ENCODE measurements at places on chromosomes 3 and 15.

DNA sequence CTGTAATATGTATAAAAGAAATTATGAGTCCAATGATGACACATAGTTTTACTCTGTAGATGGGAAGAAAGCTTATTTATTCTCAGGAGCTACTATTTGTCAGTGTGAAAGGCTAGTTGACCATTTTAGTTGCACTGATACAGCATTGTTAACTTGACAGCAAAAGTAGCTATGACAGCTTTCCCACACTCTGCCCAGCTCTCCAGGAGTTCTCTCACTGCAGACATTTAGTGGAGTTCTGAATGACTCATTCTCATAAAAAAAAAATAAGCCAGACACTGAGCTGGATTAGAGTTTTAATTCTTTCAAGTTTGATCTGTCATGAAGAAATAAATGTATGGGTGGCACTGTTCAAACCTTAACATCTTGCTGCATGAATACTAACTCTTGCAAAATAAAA, 77.2 kb upstream of the CFAP20DC start:
- no peak for DNase-seq

DNA sequence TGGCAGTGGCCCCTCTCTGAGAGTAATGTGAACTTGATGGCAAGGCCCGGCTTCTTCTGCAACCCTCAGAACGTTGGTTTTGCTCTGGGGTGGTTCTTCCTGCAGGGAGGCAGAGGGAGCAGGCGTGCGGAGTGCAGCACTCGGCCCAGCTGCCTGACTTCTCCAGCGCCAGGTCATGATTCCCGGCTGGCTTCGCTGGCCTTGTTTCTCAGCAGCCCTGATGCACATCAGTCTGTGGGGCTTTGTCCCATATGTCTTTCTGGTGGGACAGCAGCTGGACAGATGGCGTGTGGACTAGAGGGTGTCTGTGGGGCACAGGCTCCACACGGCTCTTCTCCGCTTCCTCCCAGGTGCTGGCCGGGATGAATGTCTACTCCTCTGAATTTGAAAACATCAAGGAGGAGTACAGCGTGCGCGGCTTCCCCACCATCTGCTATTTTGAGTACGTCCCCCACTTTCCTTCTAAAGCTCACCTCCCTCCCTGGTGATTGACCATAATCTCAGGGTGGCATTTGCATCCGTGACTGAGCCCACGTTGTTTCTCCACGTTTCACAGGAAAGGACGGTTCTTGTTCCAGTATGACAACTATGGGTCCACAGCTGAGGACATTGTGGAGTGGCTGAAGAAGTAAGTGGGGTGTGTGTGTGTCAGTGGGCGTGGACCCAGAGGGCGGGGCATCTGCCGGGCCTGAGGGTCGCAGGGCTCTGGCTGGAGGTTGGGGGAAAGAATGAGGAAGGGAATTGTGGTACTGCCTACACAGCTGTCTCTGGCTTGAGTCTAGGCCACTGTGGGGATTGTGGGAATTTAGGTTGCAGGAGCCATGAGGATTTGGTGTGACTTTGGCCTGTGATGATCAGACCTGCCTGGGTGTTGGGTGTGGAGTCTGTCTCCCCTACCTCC, 57.1 kb downstream of the PDIA5 start:
- DNase-seq: no peak

GRCh38 chr15:64842096-64842939, 603 bp downstream of the PLEKHO2 start:
- DNase-seq: peak; percentile 18

DNA sequence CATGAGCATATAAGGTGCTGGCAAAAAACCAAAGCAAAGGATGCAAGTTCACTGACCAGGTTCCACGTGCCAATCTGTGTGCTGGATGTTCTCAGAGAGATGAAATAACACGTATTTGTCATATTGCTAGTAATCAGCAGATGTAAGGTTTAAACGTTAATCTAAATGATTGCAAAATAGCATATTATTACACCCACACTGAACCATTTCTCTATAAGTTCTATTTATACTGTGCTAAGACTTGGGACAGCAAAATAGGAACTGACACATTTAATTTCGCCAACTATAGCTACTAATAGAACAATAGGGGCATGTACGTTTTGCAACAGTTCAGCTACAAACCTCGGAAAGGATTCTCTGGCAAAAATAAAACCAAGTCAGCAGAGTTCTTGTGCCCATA, 350.3 kb upstream of the ZNF385D start:
- DNase-seq: no peak

GRCh38 chr3:160401291-160402095, 2.0 kb downstream of the SMC4 start:
- peak; percentile 46 for DNase-seq

GRCh38 chr15:93289941-93290617, 201.1 kb upstream of the RGMA start:
- peak; percentile 69 for DNase-seq

DNA sequence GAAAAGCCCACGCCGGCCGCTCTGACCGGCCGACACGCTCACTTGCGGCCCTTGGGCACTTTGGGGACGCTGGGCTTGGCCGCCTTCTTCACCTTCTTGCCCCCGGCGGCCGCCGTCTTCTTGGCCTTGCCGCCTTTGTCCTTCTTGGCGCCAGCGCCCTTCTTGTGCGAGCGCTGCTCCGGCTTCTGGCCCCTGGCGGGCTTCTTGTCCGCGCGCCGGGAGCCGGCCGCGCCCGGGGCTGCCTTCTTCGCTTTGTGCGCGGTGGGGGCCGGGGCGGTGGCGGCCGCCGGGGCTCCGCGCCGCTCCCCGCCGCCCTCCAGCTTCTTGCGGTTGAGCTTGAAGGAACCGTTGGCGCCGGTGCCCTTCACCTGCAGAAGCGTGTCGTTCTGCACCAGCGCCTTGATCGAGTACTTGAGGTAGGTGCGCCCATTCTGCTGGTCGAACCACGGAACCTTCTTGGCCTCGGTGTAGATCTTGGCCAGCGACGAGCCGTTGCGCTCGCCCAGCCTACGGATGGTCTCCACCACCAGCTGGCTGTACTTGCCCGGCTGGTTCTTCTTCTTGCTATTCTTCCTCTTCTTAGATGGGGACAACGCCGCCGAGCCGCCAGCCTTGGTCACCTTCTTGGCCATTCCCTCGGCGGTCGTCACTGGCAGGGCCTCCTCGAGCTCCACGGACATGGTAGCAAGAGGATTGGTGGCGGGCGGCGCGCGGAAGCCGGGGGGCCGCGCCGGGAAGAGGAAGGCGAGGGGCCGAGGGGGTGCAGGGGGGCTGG, 36.7 kb downstream of the HMCES start:
- peak; percentile 80 for DNase-seq

DNA sequence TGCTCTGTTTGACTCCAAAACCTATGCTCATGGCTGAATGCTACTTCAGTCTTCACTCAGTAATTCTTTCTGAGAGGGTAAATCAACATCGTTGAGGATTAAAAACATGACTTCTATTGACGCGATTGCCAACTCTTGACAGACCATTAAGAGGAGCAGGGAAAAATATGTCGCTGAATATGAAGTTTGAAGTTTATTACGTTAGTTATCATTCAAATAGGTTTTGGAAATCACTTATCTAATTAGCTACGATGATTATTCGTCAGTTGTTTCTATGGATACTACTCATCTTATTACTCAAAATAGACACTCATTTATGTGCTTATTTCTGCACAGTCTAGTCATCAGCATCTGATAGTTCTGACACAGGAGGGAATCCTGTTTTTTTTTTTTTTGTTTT, 279.2 kb upstream of the TBL1XR1 start:
- no peak for DNase-seq

- DNase-seq: no peak
These were observed 46.9 kb upstream of the CHD2 start for GRCh38 chr15:92853222-92853621.

- no peak for DNase-seq
These were observed 324.1 kb downstream of the SQOR start for GRCh38 chr15:45958924-45959323.

DNA sequence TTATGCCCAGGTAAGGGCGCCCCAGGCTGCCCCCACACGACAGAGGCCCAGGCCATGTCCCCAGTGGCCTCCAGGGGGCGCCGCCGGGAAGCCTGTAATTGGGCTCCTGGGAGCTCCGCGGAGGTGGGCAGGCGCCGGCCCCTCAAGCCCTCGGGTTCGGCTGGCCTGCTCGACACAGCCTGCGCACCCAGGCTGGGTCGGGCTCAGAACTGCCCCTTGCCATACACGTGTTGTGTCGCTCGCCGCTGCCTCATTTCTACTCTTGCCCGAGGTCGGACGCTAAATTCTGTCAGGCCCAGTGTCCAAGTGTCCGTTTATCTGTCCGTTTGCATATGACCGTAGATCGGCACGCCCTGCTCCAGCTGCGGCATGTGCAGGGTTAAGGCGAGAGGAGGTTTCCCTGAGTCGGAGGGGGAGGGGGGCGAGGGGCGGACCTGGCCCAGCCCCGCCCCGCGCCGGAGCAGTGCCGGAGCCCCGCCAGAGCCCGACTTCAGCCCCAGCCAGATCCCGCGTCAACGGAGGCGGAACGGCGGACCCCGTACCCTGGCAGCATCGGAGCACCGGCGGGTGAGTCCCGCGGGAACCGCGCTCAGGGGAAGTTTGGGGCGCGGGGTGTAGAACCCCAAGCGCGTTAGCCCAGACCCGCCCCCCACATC, at the start of gene KLHDC8B:
KLHDC8B (plus strand) TSS at position 480 of the 656 bp plus-strand sequence. CDS start 1,172 bp downstream, outside the sequence.
- peak; percentile 69 for DNase-seq

DNA sequence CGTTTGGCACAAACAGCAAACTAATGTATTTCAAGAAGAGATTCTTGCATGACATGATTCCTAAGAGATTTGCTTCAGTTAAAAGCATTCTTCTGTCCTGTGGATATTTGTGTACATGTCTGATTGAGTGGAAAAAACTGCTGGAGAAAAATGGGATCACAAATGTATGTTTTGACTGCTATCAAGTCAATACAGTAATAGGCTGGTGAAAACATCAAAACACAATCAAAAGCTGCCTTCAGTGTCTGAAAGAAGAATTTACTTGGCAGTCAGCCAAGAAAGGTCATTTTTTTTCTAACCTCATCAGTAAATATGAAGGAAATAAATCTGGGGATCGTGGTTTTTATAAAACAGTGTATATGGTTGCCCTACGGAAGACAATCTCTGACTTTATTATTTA, 1214.8 kb downstream of the NSUN3 start:
- no peak for DNase-seq

GRCh38 chr15:84112025-84112424, 123.5 kb upstream of the GOLGA6L4 start:
- no peak for DNase-seq

GRCh38 chr3:132209855-132210254, 107.4 kb upstream of the ACP3 start:
- no peak for DNase-seq

- no peak for DNase-seq
These were observed 56.8 kb downstream of the PHLDB2 start for GRCh38 chr3:111915905-111916304.

GRCh38 chr3:62870321-62870720, 4.9 kb downstream of the CADPS start:
- DNase-seq: no peak

GRCh38 chr3:52069855-52070254, 13.5 kb upstream of the DUSP7 start:
- DNase-seq: no peak

DNA sequence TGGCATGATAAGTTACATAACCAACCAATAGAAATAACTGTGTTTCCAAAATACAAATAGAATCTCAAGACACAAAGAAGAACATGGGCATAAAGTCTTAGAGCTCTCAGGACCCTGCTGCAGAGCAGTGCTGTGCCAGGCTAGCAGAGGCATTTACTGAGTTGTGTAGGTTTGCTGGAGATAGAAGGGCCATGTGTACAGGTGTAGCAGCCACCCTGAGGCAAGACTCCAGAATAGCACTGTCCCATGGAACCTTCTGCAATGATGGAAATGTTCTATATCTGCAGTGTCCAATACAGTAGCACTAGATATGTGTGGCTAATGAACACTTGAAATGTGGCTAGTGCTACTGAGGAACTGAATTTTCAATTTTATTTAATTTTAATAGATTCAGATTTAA, 267.0 kb upstream of the UMPS start:
- DNase-seq: no peak

- no peak for DNase-seq
These were observed 19.7 kb downstream of the FOXP1 start for GRCh38 chr3:71563827-71564226.

GRCh38 chr3:44862226-44862637, 520 bp downstream of the TMEM42 start:
- DNase-seq: no peak

DNA sequence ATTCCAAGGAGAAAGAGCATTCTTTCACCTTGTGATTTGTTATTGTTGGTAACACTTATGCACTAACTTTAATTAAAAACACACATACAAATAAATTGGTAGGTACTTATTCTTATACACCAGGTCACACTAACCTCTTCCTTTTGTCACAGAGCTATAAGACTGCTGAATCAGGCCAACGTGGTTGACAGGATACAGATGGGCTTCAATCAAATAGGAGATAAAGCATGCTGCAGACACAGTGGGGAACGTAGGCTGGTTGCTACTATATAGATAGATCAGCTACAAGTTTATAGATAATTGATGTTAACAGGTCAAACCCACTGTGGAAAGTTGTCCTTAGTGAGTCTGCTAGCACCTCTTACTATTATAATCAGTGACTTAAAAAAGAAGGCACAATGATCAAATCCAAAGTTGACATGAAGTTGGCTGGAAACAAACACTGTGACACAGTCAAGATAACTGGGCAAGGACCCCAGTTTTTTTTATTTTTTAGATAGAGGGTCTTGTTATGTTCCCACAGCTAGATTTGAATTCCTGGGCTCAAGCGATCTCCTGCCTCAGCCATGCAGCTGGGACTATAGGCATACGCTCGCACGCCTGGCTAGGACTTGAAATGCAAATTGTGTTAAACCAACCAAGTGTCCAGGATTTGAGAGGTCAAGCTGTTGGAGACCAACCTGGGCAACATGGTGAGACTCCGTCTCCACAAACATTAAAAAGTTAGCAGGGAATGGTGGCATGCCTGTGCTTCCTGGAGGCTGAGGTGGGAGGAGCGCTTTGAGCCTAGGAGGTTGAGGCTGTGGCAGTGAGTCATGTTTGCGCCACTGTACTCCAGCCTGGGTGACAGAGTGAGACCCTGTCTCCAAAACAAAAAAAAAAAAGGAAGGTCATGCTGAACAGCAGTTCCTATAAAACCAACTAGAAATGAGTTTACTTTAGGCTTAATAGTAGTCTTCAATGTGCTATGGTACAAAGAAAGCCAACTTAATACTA, 97.9 kb upstream of the MEX3B start:
- DNase-seq: no peak

- DNase-seq: no peak
These were observed 74.2 kb downstream of the CRTC3 start for GRCh38 chr15:90603893-90604292.

DNA sequence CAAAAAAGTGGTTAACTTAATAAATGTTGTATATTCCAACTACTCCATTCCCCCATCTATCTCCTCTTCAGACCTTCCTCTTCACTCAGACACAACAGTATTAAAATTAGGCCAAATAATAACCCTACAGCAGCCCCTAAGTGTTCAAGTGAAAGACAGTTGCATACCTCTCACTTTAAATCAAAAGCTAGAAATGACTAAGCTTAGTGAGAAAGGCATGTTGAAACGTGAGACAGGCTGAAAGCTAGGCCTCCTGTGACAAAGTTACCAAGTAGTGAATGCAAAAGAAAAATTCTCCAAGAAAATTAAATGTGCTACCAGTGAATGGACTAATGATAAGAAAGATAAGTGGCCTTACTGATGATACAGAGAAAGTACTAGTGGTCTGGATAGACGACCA, 71.7 kb downstream of the ANKRD28 start:
- DNase-seq: no peak

GRCh38 chr15:40340740-40341400, at the start of gene CCDC9B:
TSS of gene CCDC9B (minus strand) at chr15:40340939. CDS start at chr15:40340819, 120 bp downstream.
- DNase-seq: peak; percentile 66

GRCh38 chr3:116394365-116394764, 50.9 kb downstream of the LSAMP start:
- DNase-seq: peak; percentile 86

GRCh38 chr3:171465763-171466162, 5.6 kb upstream of the TNIK start:
- no peak for DNase-seq
